DMS153 (cell line): ENCODE measurements at places on chromosomes 4 and X.

- DNase-seq = no peak
Observed at GRCh38 chr4:53543561-53543960, 47.7 kb downstream of the LNX1 start.

DNA sequence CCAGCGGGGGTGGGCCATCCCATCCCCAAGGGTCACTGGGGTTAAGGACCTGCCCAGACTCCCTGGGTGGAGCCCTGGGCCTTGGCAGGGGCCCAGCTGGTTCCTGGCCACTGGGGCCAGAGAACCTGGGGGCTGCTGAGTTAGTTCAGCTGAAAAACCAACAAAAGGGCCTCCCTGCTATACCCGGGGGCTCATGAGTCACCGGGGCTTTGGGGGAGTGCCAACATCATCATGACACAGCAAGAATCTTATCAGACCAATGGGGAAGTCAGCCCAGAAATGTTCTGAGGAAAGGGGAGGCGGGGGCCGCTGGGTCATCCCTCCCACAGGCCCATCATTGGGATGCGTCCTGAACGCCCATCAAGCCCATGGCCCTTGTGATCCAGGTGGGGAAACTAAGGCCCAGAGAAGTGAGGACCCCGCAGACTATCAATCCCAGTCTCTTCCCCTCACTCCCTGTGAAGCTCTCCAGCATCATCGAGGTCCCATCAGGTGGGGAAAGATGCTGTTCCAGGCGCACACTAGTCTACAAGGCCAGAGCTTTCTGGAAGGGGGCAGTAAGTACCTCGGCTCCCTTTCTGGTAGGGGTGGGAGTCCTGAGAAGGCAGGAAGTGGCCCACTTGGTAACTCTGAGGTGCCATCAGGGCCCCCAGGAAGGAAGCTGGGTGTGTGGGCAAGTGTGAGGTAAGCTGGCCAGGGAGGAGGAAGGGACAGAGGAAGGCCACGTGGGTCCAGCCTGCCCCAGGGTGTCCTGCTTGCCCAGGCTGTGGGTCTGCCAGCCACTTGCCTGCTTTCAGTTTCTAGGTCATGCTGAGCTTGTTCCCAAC is 4.5 kb downstream of the G6PD start:
- DNase-seq = no peak

- no peak for DNase-seq
Observed at GRCh38 chrX:150361070-150361776, 1.9 kb upstream of the MAMLD1 start.

DNA sequence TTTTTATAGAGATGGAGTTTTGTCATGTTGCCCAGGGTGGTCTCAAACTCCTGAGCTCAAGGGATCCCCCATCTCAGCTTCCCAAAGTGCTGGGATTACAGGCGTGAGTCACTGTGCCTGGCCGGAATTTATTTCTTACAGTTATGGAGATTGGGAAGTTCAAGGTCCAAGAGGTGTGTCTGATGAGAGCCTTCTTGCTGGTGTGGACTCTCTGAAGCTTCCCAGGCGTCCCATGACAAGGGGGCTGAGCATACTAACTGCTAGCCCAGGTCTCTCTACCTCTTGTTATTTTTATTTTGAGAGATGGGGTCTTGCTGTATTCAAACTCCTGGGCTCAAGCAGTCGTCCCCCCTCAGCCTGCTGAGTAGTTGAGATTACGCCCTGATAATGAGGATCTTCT is 2.9 kb upstream of the NSD2 start:
- DNase-seq = no peak

DNA sequence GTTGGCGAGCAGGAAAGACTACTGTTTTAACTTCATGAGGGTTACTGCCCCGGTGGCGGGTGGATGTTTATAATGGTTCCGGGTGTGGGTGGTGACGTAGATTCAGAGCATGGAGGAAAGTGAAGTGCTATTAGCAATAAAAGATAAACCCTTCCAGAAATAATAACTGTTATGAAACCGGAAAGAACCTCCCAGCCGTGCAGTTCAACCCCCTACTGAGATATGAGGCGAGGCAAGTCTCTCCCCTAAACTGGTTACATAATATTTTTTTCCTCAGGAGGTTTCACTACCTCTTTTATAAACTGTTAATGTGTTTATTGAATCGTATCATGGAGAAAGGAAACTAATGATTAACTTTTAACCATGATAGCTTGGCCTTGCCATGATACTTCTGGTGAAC is 33.9 kb upstream of the STIM2 start:
- no peak for DNase-seq

GRCh38 chr4:158020734-158021346 is 152.0 kb downstream of the GASK1B start:
- DNase-seq = no peak

DNA sequence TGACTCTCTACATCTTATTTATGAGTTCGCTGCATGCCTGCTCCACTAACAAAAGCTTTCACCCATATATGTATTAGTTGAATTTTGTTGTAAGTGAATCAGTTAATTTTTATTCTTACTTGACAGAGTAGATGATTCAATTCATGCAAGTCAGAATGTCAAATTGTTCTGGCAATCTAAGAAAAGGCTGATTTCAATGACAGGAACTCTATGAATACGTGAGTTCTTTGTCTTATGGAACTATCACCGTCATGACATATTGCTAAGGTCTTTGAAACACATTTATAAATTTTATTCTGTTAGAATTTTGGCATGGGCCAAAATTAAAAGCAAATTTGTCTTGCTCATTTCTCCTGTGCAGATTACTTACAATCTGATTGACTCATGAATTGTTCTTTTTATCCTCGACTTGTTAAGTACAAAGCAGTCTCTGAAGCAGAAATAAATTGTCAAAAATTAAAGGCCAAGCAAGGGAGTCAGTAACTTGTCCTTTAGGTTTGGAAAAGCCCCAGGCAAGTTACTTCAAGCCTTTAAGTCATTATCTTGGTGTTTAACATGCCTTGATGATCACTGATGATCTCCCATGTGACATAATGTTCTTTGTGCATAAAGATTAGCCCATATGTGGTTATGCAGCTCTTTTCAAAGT is 89.0 kb upstream of the GC start:
- no peak for DNase-seq

- DNase-seq = peak; percentile 57
Observed at GRCh38 chr4:184282895-184283654, 65.4 kb upstream of the ENPP6 start.

DNA sequence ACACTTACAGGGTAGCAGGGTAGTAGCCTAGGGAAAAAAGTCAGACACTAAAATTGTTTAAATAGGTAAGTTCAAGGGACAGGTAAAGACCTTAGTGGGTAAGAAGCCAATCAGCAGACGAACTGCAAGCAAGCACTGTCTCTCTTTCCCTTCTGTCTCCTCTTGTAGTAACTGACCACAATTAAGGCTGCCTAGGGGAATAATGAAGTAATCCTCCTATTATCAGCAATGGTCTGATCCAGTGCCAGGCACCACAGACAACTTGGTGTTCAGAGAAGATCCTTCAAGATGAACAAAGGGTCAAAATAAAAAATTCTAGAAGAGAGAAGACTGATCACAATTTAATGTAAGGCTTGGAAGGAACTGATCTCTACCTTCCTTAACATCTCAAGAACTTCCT is 62.9 kb downstream of the ELOVL6 start:
- no peak for DNase-seq

GRCh38 chr4:141567326-141567915 is 69.0 kb upstream of the IL15 start:
- DNase-seq = no peak

DNA sequence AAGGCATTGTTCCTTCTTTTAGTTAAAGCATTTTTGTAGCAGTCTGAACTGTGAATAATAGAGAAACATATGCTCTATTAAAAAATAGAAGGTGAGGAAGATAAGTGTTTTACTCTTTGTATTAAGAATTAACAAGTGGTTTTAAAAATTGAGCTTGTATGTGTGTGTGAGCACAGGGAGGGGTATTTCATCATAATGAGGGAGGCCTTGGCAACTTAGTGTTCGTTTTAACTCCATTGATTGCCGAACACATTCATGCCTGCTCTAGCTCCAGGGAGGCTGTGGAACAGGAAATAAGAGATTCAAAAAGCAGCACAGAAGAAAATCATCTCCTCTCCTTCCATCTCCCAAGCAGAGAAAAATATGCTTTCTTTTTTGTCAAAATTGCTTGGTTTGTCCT is 14.8 kb downstream of the SHROOM3 start:
- DNase-seq = no peak

DNA sequence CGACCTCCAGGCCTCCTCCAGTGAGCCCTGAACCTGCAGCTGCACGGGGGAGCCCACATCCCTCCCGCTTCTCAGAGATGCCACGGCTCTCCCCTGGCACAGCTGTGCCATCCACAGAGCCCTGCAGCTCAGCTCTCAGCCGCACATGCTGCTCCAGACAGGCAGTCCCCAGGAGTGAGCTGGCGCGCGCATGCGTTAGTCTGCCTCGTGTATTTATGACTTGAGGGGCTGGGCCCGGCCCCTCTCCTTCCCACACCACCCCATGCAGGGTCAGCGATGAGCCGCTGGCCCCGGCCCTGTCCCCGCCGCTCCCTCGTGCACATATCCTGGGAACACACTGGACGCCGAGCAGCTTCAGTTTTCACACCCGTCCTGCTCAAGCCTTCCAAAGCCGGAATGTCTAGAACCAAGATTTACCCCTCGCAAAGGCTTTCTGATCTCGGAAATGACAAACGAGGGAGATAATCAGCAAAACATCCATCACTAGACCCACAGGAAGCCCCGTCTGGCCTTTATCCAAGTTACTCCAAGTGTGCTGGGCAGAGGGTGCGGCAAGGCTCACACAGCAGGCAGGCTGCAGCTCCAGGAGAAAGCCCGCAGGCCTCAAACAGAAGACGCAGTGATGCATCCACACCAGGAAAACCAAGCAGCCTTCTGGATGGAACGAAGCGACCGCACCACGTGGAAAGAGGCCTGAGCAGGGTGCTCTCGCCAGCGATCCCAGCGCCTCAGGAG is 24.3 kb downstream of the GAK start:
- no peak for DNase-seq

GRCh38 chr4:91032725-91033445 is 905.7 kb downstream of the CCSER1 start:
- no peak for DNase-seq

DNA sequence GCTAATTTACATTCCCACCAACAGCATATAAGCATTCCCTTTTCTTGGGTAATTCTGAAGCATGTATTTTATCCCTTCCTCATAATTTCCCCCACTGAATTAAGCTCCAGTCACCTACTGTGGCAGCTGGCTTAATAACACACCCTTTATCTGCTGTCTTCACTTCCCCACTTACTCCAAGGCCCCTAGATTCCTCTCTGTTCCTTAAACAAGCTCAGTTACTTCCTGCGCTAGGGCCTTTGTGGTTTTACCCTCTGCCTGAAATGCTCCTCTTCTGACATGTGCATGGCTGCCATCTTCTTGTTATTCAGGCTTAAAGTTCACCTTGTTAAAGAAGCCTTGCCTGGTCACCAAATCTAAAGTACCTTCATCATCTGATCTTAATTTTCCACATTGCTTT is 47.2 kb upstream of the RPS6KA3 start:
- no peak for DNase-seq

- DNase-seq = no peak
Observed at GRCh38 chr4:189843413-189844009, 97.2 kb upstream of the FRG1 start.

GRCh38 chrX:118974908-118975671 is 672 bp downstream of the LONRF3 start:
- no peak for DNase-seq

DNA sequence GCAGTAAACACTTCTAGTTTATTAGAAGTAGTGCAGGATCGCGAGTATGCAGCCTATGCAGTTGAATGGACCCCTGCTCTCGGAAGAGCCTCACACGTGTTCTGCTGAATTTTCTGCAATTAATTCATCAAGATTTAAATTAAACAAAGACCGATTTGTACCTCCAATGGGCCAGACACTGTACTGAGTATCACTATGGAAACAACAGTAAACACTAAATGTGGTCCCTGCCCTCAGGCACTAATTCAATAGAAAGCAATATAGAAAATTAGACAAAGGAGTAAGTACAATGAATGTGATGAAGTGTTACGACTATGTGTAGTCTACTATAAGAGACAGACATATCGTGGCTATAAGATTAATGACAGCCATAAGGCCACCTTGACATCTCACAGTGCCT is 740.3 kb upstream of the FRG1 start:
- DNase-seq = peak; percentile 86

GRCh38 chr4:1111259-1111809 is 2.0 kb downstream of the RNF212 start:
- no peak for DNase-seq

GRCh38 chr4:25280210-25280609 is 32.4 kb upstream of the ZCCHC4 start:
- DNase-seq = no peak

DNA sequence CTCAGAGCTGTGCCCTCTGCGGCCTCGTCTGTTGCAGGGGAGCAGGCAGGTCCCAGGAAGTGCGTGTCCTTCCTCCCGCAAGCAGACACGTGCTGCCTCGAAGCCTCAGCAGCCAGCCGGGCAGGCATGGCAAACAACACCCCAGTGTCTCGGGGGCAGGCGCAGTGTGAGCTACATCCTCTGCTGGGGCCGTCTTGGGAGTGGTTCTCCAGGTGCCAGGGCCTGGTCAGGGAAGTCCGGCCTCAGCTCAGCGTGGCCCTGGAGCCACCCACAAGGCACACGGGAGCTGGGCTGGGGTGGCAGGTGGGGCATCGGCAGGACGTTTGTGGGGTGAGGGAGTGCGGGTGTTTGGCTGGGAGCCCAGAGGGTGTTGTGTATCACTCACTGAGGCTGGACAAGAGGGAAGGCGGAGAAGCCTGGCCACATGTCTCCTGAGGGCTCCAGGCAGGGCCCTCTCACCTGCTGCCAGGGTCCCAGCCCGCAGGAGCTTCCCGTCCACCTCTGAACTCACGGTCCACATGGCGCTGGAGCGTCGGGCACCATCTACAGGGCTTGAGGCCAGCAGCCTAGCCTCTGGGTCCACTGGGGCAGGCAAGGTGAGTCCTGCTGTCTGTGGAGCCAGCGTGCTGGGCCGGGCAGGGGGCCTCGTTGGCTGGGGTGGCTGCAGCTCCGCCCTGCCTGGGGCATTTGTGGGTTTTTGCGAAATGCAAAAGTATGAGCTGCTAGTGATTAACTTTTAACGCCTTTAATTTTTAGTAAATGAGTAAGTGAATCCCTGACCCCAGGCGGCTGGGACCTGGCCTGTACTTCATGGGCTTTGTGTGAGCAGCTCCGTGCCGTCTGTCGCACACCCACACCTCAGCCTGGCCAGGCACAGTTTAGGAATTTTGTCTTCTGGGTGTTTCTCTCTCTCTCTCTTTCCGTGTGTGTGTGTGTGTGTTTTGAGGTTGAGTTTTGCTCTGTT is 17.3 kb upstream of the UVSSA start:
- DNase-seq = no peak

DNA sequence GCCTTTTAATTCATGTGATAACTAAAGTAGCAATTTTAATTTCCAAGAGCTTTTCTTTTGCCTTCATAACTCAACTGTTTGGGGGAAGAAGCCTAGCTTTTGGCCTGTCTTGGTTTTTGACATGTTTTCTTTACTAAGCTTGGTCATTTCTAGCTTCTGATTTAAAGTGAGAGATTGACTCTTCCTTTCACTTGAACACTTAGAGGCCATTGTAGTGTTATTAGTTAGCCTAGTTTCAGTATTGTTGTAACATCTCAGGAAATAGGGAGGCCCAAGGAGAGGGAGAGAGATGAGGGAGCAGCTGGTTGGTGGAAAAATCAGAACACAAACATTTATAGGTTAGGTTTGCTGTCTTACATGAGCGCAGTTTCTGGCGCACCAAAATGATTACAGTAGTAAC is 44.8 kb downstream of the DCLK2 start:
- DNase-seq = no peak
